ENCODE measurements at places on chromosomes 7 and 10.

DNA sequence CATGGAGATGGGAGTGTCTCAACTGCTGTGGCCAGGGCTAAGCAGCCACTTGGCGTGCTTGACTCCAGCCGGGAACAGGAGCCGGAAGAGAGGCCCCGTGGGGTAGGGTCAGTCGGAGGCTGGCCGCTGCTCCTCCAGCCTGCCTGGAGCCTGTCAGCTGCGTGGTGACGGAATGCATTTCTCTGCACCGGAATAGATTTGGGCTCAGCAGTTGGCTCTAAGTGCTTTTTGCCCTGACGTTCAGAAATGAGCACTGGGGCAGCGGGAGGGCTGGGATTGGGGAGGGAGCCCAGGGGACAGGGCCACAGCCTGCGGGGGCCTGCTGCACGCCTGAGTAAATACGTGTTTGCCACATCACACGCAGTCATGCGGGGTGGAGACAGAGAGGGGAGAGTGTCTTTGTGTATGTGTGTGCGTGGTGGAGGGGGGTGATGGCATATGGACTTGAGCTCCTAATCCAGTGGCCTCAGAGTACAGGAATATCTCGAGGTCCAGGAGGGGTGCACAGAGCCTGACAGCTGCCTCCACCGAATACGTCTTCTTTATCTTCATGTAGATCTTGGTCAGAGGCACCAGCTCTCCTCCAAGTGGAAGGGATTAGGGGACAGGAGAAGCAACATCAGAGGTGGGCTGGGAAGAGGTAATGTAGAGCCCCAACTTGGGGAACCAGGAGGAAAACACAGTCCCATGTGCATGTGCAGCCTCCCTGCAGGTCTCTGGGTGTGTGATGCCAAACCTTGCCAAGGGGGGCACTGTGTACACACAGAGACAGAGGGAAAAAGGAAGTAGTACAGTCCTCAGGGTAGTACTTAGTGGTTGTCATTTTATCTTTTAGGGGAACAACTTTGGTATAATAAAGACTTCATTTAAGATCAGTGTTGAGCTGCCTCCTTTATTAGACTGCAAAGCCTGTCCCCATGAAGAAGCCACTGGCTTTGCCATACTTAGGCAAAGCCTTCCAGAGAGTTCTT lies 151.4 kb downstream of the CDH23 start:
- no peak for DNase-seq

DNA sequence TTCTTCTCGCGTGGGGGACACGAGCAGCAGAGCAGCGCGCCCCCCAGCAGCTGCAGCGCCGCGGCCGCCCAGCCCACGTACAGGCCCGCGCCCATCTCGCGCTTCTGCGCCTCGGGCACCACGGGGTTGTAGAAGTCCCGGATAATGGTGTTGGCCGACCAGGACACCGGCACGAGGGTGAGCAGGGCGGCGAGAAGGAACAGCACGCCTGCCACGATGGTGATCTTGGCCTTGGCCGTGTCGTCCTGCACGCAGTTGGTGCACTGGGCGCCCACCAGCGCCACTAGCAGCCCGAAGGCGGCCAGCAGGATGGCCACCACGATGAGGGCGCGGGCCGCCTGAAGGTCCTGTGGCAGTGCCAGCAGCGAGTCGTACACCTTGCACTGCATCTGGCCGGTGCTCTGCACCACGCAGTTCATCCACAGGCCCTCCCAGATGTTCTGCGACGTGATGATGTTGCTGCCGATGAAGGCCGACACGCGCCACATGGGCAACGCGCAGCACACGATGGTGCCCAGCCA lies 529 bp downstream of the CLDN3 start:
- DNase-seq, result no peak

DNA sequence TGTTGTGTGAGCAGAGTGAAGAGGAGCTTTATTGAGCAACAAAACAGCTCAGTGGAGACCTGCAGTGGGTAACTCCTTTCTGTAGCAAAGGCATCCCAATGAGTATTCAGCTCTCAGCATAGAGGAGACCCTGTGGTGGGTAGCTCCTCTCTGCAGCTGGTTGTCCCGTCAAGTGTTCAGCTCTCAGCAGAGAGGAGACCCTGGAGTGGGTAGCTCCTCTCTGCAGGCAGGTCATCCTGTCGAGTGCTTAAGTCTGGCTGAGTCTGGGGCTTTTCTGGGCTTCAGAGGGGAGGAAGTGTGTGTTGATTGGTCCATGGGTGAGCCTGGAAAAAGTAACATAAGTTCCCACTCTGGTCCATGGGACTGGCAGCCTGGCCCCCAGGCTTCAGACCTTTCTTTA lies 171.9 kb upstream of the LRGUK start:
- no peak for DNase-seq

- no peak for DNase-seq
These were observed 51.8 kb upstream of the SLC35G1 start for GRCh38 chr10:93841961-93842360.

- DNase-seq, result no peak
These were observed 4.9 kb downstream of the AEBP1 start for GRCh38 chr7:44108768-44109750.

GRCh38 chr10:17512341-17513001 lies 58.1 kb upstream of the ST8SIA6 start:
- no peak for DNase-seq

DNA sequence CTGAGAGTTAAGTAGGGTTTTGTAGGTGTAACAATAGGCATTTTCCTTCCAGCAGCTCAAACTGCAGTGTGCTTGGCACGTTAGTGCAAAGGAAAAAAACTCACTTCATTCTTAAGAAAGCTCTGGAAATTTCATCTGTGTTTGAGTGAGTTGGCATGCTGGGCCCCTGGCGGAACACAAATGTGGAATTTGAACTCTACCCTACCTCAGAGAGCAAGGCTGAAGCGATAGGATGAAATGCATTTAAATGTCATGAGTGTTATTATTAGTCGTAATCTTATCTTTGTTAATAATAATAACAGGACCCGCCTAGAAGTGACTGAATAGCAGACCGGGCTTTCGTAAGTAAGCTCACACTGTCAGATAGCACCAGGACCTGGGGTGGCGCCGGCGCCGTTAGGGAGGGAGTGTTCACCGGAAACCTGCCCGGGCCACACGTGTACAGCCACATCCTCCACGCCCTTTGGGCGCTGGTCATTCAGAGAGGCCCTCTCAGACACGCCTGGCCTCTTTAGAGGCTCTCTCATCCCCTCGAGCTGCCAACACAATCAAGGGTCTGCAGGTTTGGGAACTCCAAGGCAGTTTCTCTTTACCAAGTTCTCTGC lies 63.5 kb downstream of the GRK5 start:
- DNase-seq, result no peak

GRCh38 chr7:135257790-135258189 lies 24.2 kb downstream of the STRA8 start:
- DNase-seq, result no peak

DNA sequence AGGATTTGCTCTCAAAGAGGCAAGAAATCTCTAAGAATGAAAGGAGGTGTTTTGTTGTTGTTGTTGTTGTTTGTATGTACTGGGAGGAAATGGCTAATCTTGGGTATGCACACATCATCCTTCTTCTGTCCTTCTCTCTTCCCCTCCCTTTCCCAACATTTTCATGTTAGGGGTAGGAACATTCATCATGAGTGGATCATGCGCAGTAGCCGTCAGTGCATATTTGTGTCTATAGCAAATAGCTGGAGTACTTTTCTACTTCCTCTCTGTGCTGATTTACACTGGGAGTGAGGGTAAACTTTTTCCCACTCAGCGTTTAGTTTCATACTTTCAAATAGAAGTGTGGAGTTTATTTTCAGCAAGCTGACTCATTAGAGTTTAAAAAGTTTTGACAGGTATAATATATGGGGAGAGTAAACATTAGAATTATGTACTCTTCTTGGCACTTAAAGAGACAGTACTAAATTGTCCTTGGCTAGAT lies 80.5 kb upstream of the PRKG1 start:
- no peak for DNase-seq

DNA sequence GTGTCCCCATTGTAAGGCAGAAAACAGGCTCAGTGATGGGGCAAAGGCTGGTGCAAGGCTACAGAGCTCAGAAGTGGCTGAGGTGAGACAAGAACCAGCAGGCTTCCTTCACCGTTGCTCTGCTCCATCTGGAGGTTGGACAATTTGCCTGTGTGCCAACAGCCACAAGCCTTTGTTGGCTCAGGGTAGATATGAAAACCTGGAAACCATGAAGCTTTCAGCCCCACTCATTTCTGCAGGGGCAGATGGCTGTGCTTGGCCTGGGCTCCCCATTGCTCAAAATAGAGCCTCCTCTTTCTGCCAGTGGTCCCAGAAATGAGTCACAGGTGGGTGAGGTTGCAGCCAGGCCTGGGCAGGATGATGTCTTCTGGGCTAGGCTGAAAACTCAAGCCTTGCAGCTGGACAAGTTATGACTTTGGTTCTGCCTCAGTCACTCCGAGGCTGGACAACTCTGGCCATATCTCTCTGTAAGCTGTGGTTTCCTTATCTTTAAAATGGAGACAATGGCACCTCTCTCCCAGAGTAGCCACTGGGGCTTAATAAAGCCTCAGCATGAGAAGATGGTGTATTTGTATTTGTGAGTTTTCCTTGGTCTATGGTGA lies 12.2 kb upstream of the ZNF273 start:
- no peak for DNase-seq

DNA sequence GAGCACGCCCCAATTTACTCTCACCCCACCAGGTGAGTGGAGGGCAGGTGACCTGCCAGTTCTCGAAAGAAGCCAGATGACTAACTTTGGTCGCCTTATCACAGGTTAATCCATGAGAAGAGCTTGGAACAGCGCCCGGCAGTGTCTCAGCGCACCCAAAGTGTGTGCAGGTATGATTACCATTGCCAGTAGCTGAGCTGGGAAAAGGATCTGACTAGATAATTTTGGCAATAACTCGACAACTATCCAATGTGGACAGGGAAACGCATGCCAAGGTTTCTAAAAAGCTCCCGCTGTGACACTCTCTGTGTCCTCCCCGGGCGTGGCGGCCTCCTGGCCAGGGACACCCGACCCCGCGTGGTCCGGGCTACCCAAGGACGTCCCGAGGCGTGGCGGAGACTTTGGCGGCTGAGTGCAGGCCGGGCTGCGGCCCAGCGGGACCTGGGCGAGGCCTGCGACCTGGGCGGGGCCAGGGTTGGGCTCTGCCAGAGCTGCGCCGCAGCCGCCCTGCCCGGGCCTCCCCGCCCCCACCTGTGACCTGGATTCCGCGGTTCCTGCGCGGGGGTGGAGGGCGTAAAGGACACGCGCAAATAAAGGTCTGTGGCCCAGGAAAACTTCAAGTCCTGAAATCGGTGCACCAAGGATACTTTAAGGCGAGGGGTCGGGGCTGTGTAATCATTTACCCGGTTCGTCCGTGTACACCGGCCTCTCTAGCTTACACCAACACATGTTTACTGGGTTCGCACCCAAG lies 13.7 kb upstream of the WAPL start:
- DNase-seq, result no peak

Data from activated CD4-positive, alpha-beta T cell treated with anti-CD3 and anti-CD28 coated beads for 24 hours (primary cell).